ENCODE measurements at places on chromosomes 6 and 20. TPM values are rescaled to one million over a fixed set of nuclear protein-coding genes. Genes with fewer than 3 reads are reported as not detected.

DNA sequence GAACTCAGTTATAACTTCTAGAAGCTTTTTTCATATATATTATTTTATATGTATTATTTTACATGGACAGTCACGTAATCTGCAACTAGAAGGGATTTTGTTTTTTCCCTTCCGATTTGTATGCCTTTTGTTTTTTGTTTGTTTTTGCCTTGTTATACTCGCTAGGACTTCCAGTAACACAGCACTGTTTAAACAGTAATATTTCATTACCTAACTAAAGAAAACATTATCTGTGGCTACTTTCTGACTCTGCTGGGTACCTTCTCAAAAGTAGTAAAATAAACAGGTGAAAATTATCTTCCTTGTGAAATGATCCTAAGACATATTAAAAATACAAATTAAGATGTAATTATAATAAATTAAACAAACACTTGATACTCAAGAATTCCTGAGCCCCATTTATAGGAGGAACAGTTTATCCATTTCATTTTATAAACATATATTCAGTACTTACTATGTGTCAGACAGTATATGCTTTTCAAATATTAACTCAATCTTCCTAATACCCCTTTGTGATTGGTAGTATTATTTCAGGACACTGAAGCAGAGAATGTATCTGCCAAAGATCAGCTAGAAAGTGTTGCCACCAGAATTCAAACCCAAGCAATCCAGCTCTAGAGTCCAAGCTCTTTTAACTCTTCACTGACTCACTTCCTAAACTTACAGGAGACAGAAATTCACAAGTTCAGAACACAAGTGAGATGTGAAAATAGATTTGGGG, 65.3 kb downstream of the MAP3K5 start:
- DNase-seq = no peak

DNA sequence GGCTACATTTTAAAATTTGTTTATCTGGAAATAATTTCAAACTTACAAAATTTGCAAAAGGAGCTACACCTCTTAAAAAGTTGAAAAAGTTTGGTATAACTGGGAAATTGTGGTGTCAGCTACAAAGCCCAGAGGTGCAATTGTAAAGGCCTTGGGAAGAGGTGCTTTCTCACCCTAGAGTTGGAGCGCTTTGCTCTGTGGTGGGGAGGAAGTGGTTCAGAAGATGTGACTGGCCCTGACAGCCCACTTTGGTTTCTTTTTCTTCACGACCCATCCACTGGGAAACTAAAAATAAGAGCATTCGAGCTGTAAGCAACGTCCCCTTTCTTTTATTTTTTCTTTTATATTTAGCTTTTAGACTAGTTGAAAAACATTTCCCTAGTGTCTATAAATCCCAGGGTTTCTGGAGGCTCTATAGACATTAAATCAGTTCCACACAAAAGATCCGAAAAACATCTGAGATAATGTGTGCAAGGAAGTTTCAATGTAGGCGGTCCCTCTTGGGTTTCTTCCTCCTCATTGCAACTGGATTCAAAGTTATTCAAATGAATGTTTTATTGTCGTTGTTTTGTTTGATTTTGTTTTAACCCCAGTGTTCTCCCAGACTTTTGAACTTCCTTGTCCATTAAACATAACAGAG, 397.8 kb downstream of the KIF16B start:
- DNase-seq = no peak

GRCh38 chr6:19734061-19734460, 103.1 kb upstream of the ID4 start:
- DNase-seq = no peak

DNA sequence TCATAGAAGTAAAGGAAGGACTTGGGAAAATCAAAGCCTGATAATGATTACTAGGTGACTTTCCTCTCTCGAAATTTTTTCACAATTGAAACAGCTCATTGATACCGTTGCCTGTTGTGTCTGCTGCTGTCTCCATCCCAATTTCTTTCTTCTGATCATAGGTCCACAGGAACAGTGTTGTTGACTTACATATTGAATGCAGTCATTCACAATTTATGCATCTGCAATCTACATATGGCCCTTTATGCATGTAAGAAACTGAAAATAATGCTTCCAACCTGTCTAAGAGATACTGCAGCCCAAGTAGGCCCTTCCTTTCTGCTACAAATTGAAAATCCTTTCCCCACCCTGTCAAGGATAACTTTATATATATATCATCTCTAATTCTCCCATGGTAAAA, 381.3 kb downstream of the PKHD1 start:
- DNase-seq = no peak

- no peak for DNase-seq
These were observed 14.2 kb downstream of the DLGAP4 start for GRCh38 chr20:36320261-36320897.

DNA sequence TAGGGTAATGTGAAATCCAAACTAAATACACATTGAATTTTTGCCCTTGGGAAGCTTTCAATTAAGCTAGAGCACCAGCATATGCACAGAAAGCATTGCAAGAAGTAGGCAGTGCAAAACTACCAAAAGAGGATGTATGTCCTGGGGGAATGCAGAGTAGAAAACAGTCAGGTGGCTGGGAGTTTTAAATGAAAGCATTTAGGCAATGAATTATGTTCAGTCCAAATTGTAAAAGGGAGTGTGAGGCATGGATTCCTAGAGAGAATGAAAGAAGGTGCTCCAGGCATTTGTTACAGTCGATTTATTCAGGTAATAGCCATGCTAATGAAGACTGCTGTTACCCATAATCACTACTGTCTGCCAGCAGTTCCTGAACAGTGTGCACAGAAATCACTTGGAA, 604.1 kb upstream of the POU3F2 start:
- no peak for DNase-seq

DNA sequence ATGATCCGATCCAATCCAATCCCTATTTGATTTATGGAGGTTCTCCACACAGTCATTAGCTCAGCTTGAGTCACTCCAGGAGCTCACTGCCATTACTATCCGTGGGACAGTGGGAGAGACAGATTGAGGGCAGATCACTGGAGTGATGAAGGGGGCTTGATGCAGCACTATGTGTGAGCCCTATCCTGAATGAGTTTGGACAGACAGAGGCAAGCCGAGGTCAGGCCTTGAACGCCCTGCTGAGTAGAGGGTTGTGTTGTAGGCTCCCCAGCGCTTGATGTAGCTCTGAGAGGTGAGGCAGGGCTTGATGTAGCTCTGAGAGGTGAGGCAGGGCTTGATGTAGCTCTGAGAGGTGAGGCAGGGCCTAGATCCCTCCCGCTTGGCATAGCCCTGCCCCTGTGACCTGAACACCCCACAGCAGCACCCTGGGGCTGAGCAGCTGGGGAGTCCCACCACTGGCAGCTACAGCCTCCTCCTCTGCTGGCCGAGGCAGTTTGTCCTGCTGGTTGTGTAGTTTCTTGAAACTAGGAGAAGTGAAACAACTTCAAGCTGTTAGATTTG, 58.7 kb downstream of the ZFAND3 start:
- no peak for DNase-seq

DNA sequence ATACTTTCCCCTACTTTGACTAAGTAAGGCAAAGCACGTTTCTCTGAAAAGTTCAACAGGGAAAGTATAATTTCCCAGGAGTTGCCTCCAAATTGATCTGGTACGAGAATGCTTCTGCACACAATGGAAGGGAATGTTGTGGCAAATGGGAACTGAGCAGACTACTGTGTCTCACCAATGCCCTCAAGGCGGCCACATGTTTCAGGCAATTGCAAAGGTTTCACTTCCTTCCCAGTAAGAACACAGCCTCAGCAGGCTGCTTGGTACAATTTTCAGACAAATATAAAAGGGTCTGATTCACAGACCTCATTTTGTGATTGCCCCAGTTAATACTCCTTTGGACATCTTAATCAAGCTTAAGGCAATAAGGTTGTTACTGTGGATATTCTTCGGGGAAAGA, 71.2 kb downstream of the KIAA0319 start:
- DNase-seq = no peak

DNA sequence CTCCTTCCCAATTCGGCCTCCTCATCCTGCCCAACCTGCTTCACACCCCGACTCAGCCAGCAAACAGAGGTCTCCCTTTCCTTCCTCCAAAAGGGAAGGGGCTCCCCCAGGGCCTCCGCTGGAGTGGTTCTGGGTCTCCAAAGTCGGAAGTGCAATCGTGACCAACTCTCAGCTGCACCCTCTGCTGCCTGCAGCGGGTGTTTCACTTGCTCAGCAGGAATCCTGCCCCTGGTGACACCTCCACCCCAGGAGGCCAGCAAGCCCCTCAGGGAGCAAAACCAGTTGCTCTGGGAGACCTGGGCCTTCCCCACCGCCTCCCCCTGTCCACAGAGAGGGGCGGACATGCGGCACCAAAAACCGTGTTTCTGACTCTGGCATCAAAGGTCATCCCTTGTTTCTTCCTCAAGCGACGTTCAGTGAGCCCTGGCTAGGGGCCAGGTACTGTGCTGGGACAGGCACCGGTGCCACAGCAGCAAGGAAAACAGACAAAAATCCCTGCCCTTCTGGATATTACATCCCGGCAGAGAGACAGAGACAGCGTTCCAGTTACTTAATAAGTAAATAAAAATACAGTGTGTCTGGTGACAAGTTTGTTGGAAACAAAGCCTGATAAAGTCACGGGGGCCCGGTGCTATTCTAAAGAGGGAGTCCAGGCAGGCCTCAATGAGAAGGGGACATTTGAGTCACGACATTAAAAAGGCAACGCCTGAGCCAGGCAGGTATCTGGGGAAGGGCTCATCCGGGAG, 219.0 kb downstream of the BMP7 start:
- no peak for DNase-seq

GRCh38 chr6:22601984-22602383, 32.6 kb downstream of the HDGFL1 start:
- no peak for DNase-seq

DNA sequence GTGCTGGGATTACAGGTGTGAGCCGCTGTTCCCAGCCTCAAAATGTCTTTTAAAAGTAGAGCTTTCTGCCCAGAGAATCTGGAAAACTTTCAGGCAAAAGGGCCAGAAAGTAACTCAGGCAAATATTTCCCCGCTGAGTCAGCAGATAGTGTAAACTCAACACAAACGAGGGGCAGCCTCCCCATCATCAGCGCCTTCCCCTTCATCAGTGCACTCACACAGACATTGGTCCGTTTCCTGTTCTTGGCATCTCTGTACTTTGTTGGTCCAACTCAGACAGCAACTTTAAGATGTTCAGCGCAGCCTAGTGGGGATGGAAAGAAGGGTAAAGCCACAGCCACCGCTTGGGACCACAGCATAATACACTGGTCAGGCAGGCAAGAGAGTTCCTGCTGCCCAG, 69.5 kb downstream of the CSE1L start:
- no peak for DNase-seq

DNA sequence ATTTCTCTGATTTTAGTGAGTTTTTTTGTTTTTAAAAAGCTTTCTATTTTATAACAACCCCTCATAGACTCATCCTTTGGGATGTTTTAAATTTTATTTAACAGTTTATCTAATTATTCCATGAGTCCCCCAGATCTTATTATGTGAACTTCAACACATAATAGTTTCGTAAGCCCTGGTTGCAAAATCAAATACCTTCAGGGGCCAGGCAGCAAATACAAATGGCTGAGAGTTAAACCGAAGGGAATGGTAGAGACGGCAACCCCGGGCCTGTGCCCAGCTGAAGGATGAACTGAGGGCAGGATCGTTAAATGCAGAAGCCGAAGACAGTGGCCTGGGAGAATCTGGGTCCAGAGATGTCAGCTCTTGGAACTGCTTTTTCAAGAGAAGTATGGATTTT, 88.4 kb downstream of the RTN4IP1 start:
- no peak for DNase-seq

- no peak for DNase-seq
These were observed at the start of gene SSTR4 for GRCh38 chr20:23034721-23035671. Gene SSTR4, plus strand, starts transcription at chr20:23035312. Its CDS starts 172 bp downstream, at chr20:23035484.

DNA sequence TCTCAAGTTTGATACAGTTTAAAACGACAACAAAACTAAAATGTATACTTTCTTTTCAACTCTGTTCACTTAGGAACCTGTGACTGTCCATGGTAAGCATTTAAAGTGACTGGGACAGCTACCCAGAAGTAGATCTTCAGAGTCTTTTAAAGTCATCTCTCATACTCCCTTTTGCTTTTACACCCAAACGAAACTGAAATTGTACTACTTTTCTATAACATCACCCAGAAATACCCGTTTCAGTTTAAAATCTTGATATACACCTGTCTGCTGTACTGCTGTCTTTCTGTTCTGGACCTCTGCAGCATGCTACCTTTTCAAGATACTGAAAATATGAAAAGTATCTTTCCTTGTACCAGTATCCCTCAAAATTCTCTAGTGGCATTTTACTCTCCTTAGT, 170.4 kb upstream of the THEMIS start:
- DNase-seq = no peak

GRCh38 chr6:89200706-89201215, 16.4 kb downstream of the GABRR1 start:
- DNase-seq = no peak

GRCh38 chr6:20119485-20119884, 92.8 kb downstream of the MBOAT1 start:
- no peak for DNase-seq

- DNase-seq = no peak
These were observed 227.0 kb upstream of the MARCKS start for GRCh38 chr6:113629975-113630737.

DNA sequence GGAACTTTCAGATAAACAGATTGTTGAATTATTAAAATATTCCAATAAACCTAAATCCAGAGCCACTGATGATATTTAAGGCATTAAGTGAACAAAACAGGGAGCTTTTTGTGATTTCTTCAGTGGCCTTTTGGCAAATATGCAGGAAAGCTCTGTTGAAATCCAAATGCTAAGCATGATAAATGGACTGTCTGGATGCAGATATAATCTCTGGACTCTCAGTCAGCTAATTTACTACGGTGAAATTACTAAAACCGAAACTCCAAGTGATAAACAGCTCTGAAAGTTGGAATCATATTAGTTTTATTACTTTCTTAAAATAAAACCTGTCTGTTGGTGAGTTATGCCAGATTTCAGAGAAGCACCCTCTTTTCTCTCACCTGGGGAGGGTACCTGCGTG, 120.3 kb downstream of the IMPG1 start:
- DNase-seq = no peak

DNA sequence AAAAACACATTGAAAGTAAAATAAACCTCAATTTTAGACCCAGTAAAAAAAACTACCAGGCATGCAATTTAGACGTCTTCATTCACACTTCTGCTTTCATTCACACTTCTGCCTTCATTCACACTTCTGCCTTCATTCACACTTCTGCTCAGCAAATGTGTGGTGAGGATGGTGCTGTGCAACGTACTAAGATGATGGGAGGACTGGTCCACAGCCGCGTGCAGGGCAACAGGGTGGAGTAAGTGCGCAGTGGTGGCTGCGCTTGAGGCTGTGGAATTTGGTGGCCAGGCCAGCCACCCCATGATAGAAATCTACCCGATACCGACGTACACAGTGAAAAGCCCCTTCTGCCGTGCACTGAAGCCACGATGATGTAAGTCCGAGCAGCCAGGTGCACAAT, 114.3 kb upstream of the CD93 start:
- DNase-seq = no peak

- DNase-seq = no peak
These were observed 1309.0 kb downstream of the EPHA7 start for GRCh38 chr6:92110403-92110802.

Gene DACT2
- not detected for total RNA-seq

Gene PRSS16
- 0.73 TPM for total RNA-seq

Gene FAM50B
- total RNA-seq = 7.6 TPM

Gene ELMO2
- total RNA-seq = 45.6 TPM

Gene SNTA1
- 2.0 TPM for total RNA-seq

Gene CALHM5
- not detected for total RNA-seq

Gene C6orf132
- not detected for total RNA-seq

Gene OLIG3
- not detected for total RNA-seq

Gene ADGB
- total RNA-seq = not detected

Gene IFNGR1
- total RNA-seq = 65.6 TPM

Gene LINC00237
- 0.17 TPM for total RNA-seq

Gene TFAP2D
- total RNA-seq = not detected

Gene LPA
- not detected for total RNA-seq

Gene SFT2D1
- 49.5 TPM for total RNA-seq

Gene ZKSCAN3
- total RNA-seq = 5.6 TPM

Measured in activated B cell treated with CpG ODN at 0.5 μM for 24 hours (primary cell).